Karpas-422 (cell line): ENCODE measurements at places on chromosomes 1 and 21. TPM values are rescaled to one million over a fixed set of nuclear protein-coding genes. Genes with fewer than 3 reads are reported as not detected.

DDOST gene
- 141 and 161 TPM in 2 replicates for total RNA-seq

RNU1-1 gene
- total RNA-seq = under 0.01 TPM in 2 replicates

MECR gene
- 25.3 and 26.2 TPM in 2 replicates for total RNA-seq

HTR1D gene
- total RNA-seq = not detected in 2 replicates

DLGAP3 gene
- total RNA-seq = 4.1 and 9.5 TPM in 2 replicates

TGFB2 gene
- not detected in 2 replicates for total RNA-seq

MIS18A gene
- total RNA-seq = 15.4 and 17.2 TPM in 2 replicates

GPX7 gene
- 90.5 and 90.8 TPM in 2 replicates for total RNA-seq

NLRP3 gene
- total RNA-seq = not detected in 2 replicates

H6PD gene
- total RNA-seq = 21.3 and 21.6 TPM in 2 replicates

PEAR1 gene
- total RNA-seq = 0.22 TPM in 1 of 2 replicates, not detected in the other

RNU1-3 gene
- total RNA-seq = under 0.01 TPM in 2 replicates

SLAMF6 gene
- 19.3 and 66.0 TPM in 2 replicates for total RNA-seq

CELA3B gene
- total RNA-seq = not detected in 2 replicates

RGSL1 gene
- 0.22 and 0.97 TPM in 2 replicates for total RNA-seq

GCSAML gene
- total RNA-seq = not detected in 2 replicates
